Sciatic nerve (tissue), 2 donors: ENCODE measurements at places on chromosomes 4 and X. TPM values are rescaled to one million over a fixed set of nuclear protein-coding genes. Genes with fewer than 3 reads are reported as not detected.

Gene FRG1
- total RNA-seq = 53.9 TPM

Gene VCX3B
- total RNA-seq = not detected

Gene MAGEE1
- total RNA-seq = 5.8 TPM

Gene ANKRD17
- 84.8 TPM for total RNA-seq

Gene AFP
- not detected for total RNA-seq

Gene ITGB1BP2
- total RNA-seq = 1.8 TPM

Gene RBMXL3
- not detected for total RNA-seq

Gene PTPN13
- total RNA-seq = 90.1 TPM

Gene GAGE10
- total RNA-seq = not detected

Gene CXCL10
- total RNA-seq = 5.0 TPM

Gene SSX3
- not detected for total RNA-seq

Gene ANKRD37
- 25.1 TPM for total RNA-seq

Gene ARHGAP36
- not detected for total RNA-seq

Gene FGG
- total RNA-seq = not detected

Gene UGT2B11
- not detected for total RNA-seq

Gene PGAM4
- total RNA-seq = not detected

Gene CXCL5
- 3.3 TPM for total RNA-seq

Gene RNF128
- total RNA-seq = 3.0 TPM

Gene HPGDS
- 4.7 TPM for total RNA-seq

Gene RTL5
- total RNA-seq = 16.2 TPM

Gene EPGN
- total RNA-seq = 4.3 TPM

Gene RTL9
- 0.09 TPM for total RNA-seq

Gene NSG1
- 12.2 TPM for total RNA-seq
